ENCODE measurements at places on chromosomes 3 and 15.
A peak's percentile ranks its signal among the peaks of the same experiment; 100 is the strongest.

DNA sequence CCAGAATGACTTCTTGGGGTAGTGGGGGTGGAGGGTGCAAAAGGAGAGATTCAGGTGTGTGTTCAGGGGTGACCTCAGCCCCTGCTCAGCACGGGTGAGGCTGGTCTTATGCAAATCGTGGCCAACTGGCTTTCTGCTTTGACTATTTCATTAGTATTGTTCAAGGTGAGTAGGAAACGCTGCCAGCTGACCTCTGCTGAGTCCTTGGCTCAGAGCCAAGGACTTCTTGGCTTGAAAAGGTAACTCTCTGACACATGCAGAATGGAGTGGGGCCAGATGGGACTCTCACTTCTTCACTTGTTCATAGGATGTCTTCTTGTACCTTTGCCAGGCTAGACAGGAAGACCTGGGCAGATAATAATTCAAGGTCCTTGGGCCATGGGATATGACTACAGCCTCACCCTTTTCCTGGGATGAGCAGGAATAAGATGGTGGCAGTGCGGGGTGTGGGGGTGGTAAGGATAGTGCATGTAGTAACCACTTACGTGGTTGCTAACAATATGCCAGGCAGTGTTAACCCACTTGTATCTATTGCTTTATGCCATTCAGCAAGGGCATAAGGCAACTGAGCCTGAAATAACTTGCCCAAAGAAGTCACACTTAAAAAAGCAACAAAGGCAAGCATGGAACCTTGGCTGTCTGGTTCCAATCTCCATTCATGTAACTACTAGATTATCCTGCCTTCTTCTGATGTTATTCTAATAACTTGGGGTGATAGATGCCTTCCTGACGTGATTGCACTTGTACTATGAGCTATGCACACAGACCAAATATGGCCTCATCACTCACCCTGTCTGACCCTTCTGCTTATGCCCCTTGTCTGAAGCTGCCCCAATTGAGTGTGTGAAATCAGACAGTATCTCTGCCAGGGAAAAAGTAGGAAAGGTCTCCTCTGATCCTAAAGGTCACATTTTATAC, 193.1 kb downstream of the NR1D2 start:
- DNase-seq, result no peak

DNA sequence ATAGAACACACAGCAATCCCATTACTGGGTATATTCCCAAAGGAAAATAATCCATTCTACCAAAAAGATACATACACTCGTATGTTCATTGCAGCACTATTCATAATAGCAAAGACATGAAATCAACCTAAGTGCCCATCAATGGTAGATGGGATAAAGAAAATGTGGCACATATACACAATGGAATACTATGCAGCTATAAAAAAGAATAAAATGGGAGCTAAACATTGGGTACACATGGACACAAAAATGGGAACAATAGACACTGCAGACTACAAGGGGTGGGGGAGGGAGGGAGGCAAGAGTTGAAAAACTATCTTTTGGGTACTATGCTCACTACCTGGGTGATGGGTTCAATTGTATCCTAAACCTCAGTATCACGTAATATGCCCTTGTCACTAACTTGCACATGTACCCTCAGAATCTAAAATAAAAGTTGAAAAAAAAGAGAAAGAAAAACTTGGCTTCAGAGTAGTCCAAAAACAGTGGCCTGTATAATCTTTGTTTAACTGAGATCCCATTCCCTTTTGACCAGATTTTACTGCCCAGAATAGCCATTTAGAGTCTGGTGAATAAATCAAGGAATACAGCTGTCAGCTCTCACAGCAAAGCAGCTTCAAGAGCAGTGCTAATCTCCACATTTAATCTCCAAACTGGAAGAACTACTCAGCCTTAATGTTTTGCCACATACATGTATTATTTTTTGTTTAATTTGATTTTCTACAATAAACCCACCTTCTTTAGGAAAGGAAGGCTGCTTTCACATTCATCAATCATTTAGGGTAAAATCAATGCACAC, 54.5 kb upstream of the XRN1 start:
- no peak for DNase-seq

DNA sequence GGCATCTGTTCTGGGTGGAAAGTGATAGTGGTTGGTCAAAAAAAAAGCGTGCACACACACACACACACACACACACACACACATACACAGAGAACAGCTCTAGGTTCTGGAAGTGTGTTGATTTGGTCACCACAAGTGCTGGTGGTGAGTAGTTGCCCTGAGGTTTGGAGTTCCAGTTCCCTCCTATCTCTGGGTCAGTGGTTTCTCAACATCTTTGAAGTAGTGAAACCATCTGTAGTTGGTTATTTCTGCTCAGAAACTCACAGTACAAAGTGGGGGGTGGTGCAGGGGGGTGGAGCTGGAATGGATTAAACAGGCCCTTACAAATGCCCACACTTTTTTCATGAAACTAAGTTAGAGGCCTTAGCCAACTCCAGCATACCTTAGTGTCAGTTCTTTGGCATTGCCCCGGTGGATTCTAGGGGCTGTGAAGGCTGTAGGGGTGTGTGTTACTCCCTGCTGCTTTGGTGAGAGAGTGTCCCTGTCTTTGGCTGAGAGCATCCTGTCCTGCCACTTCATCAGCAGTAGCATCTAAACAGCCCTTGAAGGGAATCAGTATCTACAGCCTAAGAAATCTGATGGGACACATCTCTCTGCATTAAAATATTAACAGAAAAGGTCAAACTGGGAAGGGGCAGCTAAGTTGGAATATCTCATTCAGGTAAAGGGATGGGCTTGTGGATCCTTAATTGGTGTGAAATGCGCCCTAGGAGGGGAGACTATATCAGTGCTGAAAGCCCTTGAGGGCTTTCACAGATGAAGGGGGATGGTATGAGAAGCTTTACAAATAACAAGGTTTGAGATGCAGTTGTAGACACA, 20.6 kb downstream of the SMAD3 start:
- peak; percentile 81 for DNase-seq

- DNase-seq, result no peak
These were observed 291.9 kb downstream of the TIGIT start for GRCh38 chr3:114585687-114586086.

- peak; percentile 82 for DNase-seq
These were observed 17.1 kb downstream of the TRAIP start for GRCh38 chr3:49839193-49839809.

GRCh38 chr3:46127503-46127902, 80.6 kb downstream of the CCR1 start:
- no peak for DNase-seq

- DNase-seq, result no peak
These were observed 54.6 kb upstream of the ATOSA start for GRCh38 chr15:52733696-52734255.

GRCh38 chr3:116994351-116994879, 284.8 kb downstream of the TUSC7 start:
- no peak for DNase-seq

DNA sequence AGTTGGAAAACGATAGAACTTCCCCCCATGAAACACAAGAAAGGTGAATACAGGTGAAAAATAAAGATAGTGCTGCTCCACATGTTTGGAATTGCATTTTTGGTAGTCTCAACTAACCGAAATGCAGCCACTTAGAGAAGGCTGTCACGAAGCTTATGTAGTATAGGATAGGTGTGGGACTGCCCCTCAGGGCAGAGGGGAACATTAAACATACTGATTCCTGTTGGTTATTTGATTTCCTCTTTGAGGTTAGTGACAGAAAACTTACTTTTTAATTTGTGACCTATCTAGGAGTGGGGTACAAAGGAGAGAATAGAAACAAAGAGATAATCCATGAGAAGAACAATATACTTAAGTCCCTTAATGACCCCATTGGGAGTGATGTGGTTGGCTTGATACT, 85.8 kb upstream of the SATB1 start:
- no peak for DNase-seq

DNA sequence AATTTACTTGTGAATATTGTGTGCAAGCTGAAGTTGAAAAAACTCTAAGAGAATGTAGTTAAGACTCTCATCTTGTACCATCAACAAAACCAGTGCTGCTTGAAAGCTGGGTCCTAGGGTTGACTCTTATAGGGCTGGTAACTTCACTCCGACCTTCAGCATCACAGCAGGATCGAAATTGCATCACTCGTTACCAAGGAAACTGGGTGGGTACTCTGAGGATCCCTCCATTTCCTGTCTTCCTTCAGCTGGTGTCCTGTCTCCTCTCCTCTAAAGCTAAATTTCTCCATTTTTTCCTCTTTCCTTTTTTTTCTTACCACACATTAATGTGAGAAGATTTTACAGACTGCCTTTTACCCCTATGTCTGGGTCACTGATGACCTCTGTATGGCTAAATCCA, 3.0 kb upstream of the APH1B start:
- DNase-seq, result peak; percentile 30

- DNase-seq, result no peak
These were observed 175.2 kb downstream of the MEGF11 start for GRCh38 chr15:66078196-66078928.

DNA sequence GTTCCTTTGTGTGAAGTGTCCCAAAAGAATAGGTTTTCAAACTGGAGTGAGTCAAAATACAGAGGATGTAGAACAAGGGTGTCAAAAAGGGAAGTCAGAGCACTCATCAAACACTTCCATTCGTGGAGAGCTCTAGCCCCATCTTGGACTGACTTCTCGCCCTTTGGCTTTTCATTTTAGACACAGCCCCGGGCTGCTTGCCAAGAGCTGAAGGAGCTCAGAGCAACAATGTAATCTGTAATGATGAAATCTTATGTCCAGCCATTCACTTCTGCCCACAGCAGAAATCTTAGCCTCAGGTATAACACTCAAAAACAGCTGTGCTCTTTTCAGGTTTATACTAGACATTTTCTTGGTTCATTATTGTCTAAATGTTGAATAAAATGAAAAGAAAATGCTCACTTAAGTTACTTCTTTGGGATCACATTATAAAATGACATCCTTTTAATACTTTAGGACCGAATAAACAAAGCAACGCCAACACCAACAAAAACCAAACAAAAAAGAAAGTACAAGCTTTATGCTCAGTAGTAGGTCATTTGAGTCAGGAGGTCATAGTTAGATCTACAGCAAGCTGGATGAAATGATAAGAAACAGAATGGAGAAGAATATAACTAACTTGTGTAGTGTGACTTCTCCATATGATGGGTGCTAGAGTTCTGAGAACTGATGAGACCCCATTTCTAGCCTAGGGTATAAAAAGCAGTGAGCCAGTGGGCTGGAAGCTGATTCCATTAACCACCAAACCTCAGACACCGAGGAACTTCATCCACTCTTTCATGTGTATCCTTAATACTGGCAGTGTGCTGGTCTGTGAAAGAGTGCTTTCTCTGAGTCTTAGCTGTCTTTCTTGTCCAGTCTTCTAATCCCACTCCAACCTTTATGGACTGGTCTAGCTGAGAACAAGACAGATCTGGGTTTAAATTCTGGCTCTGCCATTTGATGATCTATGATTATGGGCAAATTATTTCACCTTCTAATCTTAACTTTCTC, 131.8 kb upstream of the SLC7A14 start:
- no peak for DNase-seq

DNA sequence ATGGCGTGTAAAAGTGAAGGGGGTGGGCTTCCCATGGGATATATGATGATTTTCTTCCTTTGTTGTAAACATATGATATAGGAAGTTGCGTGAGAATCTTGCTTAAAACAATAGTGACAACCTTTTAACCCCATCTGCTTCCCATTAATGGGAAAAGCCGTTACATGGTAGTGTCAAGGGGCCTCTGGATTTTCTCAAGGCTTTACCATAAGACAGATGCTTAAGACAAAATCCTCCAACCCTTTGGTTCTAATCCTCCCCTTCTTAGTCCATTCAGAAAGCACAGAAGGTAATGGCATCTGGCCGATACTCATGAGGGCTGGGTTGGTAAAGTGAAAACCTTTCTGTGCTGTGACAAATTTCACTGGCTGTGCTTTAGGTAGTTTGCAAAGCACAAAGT, 25.0 kb downstream of the DPH3 start:
- DNase-seq, result no peak

DNA sequence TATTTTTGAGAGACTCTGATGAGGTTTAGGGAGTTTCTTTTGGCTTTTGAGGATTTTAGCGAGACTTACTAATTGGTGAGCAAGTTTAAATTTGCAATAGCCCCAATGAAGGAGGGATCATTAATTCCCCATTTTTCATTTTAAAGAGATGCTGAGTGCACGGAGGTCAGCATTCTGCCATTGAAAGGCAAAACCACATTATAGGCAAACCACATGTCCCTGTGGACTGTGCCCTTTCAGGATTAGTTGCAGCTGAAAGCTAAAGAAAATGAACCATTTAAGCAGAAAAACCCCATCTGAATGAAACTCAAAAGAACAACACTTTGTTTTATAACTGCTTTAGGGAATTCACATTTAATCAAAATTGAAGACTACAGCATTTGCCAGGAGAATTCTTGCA, 246.5 kb downstream of the PDZRN3 start:
- no peak for DNase-seq

- no peak for DNase-seq
These were observed 203.0 kb downstream of the ABHD5 start for GRCh38 chr3:43893727-43894126.

GRCh38 chr3:152938974-152939636, 104.2 kb downstream of the P2RY1 start:
- no peak for DNase-seq

- DNase-seq, result no peak
These were observed 1137.9 kb downstream of the ROBO2 start for GRCh38 chr3:78177780-78178179.

GRCh38 chr3:141557961-141558706, 71.3 kb downstream of the RASA2 start:
- no peak for DNase-seq

DNA sequence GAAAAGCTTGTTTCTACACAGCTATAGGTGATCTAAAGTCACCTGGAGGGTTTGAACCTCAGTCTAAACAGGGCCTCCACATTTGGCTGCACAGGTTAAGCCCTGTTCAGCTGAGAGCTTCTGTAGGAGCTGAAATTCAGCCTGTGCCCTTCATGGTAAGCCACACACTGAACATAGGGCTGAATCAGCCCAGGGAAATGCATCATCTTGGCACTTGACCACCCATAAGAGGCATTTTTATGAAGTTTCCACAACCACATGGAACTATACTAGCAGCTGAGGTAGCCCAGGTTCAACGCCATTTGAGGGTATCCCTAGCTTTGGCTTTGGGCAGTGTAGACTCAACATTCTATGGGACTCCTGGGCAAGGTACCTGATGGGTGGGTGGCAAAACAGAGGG, 126.8 kb downstream of the FAM174B start:
- no peak for DNase-seq

GRCh38 chr15:28289694-28290463, 32.1 kb downstream of the HERC2 start:
- DNase-seq, result no peak

- no peak for DNase-seq
These were observed 6.4 kb upstream of the TBC1D2B start for GRCh38 chr15:78083687-78084448.

- DNase-seq, result no peak
These were observed 390.7 kb downstream of the PDCD6IP start for GRCh38 chr3:34189133-34189532.
